ENCODE measurements at places on chromosomes 5 and 9.
A peak's percentile ranks its signal among the peaks of the same experiment; 100 is the strongest.

- no peak for DNase-seq
Observed at GRCh38 chr9:124480621-124480981, 26.6 kb downstream of the NR5A1 start.

GRCh38 chr5:170389550-170389892 lies 354 bp upstream of the KCNMB1 start:
- no peak for DNase-seq

- DNase-seq: no peak
Observed at GRCh38 chr5:100827481-100827889, 75.6 kb downstream of the ST8SIA4 start.

- peak; percentile 98 for DNase-seq
Observed at GRCh38 chr5:170552621-170553115, 48.8 kb downstream of the KCNIP1 start.

DNA sequence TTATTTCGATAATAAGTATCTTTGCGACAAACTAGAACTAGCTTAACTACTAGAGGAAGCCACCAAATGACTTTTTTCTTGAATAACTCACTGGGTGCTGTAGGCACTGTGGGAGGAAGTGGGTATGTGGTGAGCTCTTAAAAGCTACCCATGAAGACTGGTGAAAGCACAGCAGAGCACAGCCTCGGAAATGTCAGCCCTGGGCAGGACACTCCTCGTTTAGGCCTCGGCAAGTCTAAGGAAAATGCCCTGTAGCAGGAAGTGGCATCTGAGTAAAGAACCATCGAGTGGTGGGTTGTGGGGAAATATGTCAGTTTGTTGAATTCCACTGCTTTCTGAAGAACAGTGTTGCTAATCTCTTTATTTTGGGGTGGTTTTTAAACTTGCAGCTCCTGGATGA lies 44.0 kb upstream of the NCS1 start:
- DNase-seq: no peak

DNA sequence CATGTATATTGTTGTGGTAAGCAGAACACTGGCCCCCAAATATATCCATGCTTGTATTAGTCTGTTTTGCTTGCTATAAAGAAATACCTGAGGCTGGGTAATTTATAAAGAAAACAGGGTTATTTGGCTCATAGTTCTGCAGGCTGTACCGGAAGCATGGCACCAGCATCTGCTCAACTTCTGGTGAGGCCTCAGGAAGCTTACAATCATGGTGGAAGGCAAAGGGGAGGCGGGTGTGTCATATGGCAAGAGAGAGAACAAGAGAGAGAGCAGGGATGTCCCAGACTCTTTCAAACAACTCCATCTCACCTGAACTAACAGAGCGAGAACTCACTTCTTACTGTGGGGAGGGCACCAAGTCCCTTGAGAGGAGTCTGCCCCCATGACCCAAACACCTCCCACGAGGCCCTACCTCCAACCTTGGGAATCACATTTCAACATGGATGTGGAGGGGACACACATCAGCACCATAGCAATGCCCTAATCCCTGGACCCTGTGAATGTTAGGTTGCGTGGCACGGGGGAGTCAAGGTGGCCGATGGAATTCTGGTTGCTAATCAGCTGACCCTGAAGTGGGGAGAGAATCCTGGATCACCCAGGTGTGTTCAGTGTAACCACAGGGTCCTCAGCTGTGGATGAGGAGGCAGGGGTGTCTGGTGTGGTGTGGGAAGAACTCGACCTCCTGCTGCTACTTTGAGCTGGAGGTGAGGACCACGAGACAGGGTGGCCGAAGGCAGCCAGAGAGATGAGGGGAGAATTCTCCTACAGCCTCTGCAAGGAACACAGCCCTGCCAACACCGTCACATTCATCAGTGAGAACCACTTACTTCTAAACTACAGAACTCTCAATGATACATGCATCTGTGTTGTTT lies 172.8 kb downstream of the AUH start:
- no peak for DNase-seq

DNA sequence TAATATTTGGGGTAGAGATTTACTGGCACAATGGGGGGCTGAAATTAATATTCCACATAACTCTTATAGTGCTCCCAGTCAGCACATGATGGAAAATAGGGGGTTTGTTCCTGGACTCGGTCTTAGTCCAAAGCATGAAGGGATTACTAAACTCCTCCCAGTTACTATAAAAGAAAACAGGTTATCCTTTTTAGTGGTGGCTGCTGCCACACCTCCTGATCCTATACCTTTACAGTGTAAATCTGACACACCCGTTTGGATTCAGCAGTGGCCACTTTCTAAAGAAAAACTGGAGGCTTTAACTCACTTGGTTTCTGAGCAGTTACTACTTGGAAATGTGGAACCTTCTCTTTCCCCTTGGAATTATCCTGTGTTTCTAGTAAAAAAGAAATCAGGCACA lies 572.9 kb upstream of the PTGER4 start:
- no peak for DNase-seq

DNA sequence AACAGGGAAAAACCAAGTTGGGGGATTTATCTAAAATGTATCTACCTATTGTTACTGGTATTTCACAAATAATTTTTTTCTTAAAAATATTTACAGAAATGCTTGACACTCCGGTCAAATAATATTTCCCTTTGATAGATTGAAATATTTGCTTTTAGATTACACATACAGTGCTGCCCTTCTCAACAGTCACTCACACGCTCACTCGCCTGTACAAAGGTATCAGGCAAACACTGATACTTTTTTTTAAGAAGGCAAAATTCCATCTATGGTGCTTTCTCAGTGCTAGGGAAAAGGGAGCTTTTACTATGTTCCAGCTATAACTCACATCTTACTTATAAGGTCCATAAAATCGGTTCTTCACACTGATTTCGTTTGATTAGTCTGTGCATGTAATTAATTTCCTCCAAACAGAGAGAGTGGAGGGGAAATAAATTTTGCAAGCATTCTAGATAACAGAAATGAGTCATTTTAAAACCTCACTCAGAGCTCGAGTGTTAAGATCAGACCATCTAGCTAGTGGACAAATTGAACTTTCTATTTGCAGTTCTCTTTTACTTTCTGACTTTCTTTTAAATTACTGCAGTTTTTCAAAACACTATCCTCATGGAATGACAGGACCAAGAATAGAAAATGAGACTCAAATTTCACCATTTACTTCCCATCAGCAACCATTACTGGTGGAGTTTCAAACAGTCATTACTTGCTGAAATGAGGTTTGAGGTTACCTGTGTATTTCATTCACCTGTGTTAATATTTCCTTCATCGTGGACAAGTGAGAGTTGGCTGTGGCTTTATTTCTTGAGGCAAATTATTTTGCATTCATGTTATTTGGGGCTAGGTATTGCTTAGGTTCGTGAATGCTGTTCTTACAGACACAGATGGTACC lies 273.2 kb downstream of the RAB3C start:
- DNase-seq: peak; percentile 34

DNA sequence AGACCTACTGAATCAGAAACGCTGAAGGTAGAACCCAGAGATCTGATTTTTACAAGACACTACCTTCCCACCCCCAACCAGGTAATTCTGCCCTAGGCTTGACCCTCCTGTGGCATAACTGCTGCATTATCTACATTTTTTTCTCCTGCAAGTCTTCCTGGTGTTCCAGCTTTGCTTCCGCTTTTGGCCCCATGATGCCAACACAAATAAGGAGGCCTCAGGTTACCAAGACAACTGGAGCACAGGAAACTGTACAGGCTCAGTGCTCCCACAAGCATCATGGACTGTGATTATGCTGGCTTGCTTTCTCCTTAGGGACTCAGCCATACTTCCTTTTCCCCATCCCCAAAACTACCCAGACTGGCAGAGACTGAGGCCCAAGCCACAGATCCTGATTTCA lies 6.6 kb upstream of the MSMP start:
- peak; percentile 48 for DNase-seq

DNA sequence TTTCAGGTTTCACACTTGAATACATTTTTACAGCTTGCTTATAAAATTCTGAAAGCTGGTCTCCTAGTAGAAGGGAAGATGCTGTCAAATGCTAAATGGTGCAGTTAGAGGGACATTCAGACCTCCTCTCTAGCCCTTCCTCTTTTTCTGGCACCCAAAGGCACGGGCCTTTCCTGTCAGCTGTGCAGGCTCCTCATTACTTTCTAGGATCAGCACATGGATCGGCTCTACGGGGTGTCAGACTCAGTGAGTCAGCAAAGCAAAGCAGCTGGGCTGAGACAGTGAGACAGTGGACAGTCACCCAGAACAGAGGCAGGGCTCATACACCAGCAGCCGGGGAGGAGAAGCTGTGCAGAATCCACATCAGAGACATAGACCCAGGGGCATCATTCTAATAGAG lies 80.0 kb upstream of the TNC start:
- DNase-seq: no peak

- DNase-seq: no peak
Observed at GRCh38 chr5:57953792-57954191, 471.2 kb upstream of the ACTBL2 start.

Measured in amniotic epithelial cell (primary cell).